Endodermal cell (in vitro differentiated cells): ENCODE measurements at places on chromosomes 4 and X. TPM values are rescaled to one million over a fixed set of nuclear protein-coding genes. Genes with fewer than 3 reads are reported as not detected.

DNA sequence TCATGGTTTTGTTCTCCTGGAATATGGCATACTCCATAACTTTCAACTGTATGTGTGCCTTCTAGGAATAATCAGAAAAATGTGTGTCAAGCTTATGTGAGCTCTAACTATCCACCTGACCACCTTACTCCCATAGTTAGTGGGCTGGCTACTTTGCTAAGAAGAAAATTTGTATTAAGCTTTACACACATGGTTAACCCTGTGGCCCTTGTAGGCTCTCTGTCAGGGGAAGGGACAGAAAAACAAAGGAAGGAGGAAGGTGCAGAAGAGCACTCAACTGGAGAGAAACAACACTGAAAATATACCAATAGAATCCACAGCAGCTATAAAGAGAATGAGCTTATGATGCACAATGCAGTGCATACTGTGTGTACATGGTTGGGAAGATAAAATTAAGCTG is 84.6 kb downstream of the PPP3CA start:
- DNase-seq, result no peak

- peak; percentile 91 for DNase-seq
Measured at GRCh38 chr4:77203380-77204197, 46.6 kb downstream of the CCNG2 start.

- DNase-seq, result no peak
Measured at GRCh38 chr4:31518796-31519250, 798.7 kb downstream of the PCDH7 start.

- DNase-seq, result no peak
Measured at GRCh38 chr4:15910155-15910940, 28.2 kb downstream of the FGFBP1 start.

DNA sequence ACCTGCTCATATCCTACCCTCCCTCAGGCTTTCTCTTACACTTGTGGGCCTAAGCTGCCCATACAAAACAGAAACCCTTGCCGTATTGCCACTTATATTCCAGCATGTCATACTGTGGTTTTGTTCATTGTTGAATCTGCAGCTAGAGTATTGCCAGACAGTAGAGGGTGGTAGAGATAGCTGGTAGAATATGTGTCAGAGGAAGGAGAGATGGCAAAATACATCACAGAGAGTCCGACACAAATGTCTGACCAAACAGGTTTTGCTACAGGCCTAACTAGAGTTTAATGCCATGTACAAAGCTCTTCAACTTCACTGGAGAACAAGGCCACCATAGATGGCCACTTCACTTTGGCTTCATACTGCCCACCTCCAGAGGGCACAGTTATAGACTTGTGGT is 160.1 kb downstream of the EFHC2 start:
- no peak for DNase-seq

GRCh38 chr4:1048773-1049590 is 37.6 kb downstream of the FGFRL1 start:
- peak; percentile 44 for DNase-seq

DNA sequence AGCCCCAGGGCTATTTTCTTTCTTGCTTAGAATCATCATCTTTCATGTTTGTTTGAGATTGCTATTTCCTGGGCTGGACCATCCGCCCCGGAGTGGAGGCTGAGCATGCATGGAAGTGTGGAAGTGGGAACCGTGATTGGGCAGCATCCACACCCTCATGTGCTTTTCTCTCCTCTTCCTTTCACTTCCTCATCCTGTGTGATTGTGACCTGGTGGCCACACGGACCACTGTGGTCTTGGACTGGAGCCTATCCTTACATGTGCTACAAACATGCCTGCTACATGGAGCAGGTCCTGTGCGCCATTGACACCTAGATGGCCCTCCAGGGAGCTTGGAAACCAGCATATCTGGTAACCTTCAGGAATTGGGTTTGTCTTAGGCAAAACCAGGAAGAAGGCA is 175.9 kb upstream of the LCORL start:
- no peak for DNase-seq

DNA sequence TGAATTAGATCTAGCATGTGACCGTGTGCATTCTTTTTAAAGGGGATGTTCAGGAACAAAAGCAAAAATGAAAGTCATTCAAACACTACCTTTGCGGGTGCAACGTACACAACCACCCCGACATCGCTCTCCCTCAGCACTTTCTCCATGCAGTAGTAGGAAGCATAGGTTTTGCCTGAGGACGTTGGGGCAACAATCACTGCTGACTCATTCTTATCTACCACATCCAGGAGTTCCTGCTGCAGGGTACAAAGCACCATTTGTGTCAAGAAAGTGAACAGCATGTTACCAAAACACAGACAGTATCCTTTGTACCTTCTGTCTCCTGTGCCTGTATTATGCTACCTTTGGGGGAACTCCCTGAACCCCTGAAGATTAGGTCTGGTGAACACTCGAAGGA is 58.6 kb downstream of the DDX60L start:
- DNase-seq, result no peak

DNA sequence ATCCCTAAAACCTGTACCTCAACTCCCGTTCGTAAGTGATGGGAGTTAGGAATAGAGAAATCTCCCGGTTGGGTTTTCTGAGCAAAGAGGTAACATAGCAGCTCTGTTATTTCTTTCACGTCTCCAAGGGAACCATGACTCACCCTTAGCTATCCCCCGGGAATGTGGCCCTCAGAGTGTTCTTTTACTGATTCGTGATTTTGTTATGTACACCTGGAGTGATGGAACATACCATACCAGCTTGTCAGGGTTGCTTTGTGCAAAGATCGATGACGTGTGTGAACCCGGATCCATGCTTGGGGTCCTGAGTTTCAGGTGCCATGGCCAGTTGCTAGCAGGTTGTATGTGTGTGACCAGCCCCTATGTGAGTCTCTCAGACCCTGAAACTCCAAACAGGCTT is 52.6 kb downstream of the HPRT1 start:
- no peak for DNase-seq

The RIBC1 gene
- 2.1 and 3.0 TPM in 2 replicates for total RNA-seq

The MAGEE2 gene
- total RNA-seq, result 0.09 TPM in 1 of 2 replicates, not detected in the other

The SCD5 gene
- total RNA-seq, result 3.1 to 9.2 TPM (median 3.2 TPM) in 3 replicates

GRCh38 chrX:45505214-45505613 is 304.5 kb upstream of the DIPK2B start:
- no peak for DNase-seq

DNA sequence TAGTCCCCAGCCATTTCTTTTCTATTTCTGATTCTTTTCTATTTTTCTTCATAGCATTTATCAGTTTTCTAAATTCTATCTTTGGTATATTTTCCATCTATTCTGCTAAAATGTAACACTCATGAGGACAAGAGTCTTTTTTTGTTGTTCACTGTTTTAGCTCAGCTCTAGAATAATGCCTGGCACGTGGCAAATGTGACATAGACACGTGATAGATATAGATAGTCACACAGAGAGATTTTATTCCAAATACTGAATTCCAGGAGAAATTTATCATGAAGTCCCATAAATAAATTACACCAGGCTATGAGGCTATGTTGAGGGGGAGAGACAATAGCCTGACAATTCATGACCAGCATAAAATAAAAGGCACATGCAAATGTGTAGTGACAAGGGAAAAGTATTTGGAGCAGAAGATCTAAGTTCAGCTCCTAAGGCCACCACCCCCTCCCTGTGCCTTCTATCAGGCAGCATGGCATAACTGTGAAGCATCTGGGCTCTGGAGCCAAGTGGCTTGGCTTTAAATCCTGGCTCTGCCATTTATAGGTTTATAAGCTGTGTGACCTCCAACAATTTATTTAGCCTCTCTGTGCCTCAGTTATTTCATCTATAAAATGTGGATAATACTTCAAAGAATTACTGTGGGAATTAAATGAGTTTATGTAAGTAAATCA is 25.7 kb upstream of the PPARGC1A start:
- DNase-seq, result no peak

DNA sequence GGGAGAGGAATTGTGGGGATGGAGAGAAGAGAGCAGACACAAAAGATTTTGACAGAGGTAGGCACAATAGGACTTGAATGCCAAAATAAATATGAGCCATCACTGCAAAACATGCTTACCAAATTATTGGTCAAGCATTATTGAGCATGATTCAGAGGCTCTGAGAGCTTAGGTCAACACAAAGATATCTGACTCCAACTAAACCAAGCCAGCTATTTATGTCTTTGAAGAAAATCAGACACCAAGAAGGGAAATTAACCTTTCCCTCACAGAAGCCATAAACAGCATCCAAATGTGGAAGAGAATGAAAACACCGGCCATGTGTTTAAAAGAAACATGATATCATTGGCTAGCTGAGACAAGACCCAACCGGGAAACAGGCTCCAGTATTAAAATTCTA is 323.2 kb downstream of the RAB28 start:
- no peak for DNase-seq

DNA sequence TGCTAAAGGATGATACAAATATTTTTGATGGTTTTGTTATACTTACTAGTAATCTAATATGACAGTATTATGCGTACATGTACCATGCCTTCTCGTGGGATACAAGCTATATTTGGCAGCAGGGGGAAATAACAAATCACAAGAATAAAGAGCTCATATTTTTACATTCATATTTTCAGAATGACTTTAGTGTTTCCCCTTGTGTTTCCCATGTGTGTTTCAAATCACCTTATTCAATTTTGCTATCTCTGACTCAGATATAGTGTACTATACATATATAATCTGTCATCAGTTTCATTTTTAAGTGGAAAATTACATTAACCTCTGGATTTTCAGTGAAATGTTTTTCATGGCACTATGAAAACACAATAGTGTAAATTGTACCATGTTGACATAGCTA is 146.8 kb downstream of the RPA4 start:
- no peak for DNase-seq
